ENCODE measurements at places on chromosomes 11 and 22.

DNA sequence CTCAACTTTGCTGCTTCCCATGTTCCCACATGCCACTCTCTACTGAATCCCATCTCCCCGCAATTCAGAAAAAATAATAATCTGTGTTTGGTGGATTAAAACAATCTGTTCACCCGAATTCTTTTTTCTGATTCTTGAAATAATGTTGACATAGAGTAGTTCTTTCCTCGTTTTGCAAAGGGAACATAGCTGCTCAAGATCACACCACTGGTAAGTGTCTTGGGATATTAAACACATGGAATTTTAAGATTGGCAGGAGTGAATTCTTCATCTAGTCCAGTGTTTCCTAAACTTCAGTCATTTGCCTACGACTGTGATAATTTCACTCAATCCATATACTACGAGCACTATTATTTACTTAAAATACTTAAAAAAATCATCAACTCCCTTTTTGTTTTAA, 6.0 kb downstream of the ELF5 start:
- no peak for DNase-seq

DNA sequence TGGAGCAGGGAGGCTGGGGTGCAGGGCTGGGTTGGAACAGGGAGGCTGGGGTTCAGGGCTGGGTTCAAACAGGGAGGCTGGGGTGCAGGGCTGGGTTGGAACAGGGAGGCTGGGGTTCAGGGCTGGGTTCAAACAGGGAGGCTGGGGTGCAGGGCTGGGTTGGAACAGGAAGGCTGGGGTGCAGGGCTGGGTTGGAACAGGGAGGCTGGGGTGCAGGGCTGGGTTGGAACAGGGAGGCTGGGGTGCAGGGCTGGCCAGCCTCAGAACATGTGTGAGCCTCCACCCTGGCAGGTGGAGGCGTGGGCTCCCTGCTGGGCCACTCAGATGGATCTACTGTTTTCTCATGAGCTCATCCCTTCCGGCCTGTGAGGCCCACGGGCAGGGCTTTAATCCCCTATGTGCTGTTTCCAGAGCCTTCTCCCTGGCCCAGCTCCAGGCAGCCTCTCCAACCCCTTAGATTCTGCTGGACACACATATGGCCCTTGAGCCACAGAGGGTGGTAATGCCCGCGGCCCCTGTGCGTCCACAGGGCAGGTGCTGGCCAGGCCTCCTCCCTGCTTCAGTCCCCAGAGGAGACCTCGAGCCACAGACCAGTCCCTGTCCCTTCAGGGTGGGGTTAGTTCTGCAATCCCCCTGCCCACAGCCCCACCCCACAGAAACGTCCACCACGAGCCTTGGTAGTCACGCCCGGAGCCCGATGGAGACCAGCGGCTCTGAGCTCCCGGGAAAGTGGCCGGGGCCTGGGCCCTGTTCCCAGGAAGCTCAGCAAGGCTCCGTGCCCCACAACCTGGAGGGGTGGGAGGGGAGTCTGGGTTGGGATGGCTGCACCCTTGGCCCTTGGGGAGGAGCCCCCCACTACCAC, 197.9 kb downstream of the BRD1 start:
- no peak for DNase-seq

- no peak for DNase-seq
Measured at GRCh38 chr11:21988477-21988876, 204.4 kb upstream of the ANO5 start.

DNA sequence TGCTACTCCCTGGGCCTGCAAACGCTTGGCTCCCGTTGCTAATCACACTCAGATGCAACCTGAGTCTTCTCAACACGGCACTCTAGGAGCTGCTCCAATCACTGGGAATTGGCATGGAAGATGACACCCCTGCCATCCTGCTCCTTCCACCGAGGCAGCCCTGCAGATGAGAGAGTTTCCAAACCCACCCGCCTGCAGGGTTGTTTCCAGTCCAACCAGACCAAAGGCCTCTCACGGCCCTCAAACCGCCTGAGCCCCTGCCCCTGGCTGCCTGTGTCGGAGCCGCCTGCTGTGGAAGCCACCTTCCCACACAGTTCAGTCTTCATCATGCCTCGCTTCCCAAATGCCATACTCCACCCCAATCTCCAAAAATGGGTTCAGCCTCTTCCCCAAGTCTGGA, 36.8 kb upstream of the TP53I11 start:
- DNase-seq, result no peak

DNA sequence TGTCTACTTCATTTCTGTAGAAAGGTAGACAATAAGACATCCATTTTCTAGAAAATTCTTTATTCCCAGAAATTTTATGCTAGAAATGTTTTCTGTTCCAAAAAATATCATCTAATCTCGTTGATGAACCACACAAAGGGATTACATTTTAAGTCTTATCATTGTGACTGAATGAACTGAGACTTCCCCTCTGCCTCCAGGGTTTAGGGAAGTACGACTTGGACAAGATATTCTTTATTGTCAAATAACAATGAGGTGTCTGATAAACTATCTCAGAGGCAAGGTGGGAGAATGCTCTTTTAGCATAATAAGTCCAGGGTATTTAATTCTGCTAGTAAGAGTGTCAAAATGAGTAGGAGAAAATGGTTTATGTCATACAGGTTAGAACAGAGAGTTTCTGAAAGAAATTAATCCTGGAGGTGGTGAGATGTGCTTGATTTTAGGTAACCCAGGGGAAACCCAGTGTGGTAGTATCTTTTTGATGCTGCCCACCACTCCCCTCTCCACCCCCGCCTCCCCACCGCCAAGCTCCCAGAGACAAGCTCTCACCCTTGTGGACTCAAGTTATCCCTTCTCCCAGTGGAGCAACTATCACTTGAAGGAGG, 100.6 kb downstream of the CD44 start:
- DNase-seq, result no peak

GRCh38 chr22:22060200-22061084, 77.9 kb upstream of the TOP3B start:
- DNase-seq, result no peak

GRCh38 chr11:134657631-134658030, 245.6 kb upstream of the B3GAT1 start:
- DNase-seq, result no peak

DNA sequence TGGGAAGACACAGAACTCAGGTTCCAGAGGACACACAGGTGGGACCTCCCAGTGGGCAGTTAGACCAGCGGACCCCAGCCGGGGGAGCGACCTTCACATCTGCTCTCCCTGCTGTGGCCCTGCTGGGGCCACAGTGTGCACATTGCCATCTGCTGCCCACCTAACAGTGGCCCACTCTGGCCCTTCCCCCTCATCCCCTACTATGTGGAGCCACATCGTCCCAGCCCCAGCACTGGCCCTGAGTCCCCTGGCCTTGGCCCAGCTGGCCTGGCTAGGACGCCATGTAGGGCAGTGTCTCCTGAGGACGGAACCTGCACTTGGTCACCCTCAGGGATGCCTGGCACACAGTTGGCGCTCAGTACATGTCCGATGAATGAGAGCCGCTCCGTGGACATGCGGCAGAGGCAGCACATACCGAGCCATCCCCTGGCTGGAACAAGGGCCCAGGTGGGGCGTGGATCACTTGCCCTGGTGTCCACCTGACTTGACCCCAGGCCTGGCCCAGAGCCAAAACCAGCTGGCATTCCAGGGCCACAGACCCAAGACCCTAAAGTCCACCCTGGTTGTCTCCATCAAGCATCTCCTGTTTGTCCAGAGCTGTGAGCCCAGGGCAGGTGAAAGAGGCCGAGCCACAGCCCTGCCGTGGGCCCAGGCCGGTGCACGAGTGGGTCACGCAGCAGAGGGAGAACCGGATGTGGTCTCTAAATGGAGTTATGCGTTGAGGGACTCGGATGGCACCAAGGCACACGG, 93.1 kb upstream of the FGF3 start:
- no peak for DNase-seq

DNA sequence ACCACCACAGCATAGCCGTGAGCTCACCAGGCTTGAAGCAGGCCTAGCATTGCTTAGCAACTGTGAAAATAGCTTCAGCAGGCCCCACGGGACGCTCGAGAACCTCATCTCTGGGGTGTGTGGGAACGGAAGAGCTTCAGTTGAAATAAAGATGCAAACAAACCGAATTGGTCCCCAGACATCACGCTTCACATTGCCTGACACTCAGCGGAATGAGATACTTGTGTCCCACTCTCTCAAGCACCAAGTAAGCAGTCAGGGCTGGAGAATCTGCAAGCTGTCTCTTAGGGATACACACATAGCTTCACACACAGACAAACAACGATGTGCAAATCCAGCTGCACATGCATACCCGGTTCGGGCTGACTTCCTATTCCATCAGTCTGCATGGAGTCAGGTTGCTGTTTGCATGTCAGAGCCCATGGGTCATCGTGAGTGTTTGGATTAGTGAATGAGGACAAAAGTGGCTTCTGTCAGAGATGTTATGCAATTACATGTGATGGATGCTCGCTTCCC, 205.7 kb downstream of the SNX19 start:
- no peak for DNase-seq

DNA sequence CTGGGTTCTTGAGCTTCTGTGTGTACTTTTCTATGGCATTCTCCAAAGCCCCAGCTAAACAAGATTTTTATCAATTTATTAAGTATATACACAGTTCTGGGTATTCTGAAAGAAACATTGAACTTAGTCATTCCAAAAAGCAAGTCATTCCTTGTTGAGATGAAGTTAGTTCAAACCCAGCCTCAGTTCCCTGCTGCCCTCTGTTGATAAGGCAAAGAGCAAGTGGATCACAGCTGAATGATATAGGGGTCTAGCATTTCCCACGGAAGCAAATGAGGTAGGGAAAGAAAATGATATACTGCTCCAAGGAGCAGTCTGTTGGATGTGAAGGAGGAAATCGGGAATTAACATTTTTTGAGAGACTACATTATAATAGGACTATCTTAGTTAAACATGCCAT, 841.8 kb upstream of the TENM4 start:
- DNase-seq, result no peak

DNA sequence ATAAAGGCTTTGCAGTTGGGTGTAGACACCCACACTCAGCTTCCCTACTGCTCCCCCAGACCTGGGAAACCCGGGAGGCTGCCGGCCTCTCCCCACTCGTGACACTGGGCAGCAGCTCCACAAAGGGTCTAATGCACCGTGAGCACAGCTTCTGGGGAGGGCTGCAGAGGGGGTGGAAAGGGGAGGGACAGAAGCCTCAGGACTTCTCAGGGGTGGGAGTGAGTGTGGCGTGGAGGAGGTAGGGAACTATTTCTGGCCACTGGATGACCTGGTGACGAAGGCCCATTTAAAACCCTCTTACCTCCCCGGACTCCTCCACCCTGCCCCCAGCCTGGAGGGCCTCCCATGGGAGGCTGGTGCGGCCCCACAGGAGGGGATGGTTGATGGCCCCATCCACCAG, 56.6 kb downstream of the MACROD1 start:
- no peak for DNase-seq

GRCh38 chr11:6855971-6856541, 6.8 kb upstream of the OR10A2 start:
- DNase-seq, result no peak

GRCh38 chr11:108538022-108538424, 39.8 kb upstream of the POGLUT3 start:
- DNase-seq, result no peak

DNA sequence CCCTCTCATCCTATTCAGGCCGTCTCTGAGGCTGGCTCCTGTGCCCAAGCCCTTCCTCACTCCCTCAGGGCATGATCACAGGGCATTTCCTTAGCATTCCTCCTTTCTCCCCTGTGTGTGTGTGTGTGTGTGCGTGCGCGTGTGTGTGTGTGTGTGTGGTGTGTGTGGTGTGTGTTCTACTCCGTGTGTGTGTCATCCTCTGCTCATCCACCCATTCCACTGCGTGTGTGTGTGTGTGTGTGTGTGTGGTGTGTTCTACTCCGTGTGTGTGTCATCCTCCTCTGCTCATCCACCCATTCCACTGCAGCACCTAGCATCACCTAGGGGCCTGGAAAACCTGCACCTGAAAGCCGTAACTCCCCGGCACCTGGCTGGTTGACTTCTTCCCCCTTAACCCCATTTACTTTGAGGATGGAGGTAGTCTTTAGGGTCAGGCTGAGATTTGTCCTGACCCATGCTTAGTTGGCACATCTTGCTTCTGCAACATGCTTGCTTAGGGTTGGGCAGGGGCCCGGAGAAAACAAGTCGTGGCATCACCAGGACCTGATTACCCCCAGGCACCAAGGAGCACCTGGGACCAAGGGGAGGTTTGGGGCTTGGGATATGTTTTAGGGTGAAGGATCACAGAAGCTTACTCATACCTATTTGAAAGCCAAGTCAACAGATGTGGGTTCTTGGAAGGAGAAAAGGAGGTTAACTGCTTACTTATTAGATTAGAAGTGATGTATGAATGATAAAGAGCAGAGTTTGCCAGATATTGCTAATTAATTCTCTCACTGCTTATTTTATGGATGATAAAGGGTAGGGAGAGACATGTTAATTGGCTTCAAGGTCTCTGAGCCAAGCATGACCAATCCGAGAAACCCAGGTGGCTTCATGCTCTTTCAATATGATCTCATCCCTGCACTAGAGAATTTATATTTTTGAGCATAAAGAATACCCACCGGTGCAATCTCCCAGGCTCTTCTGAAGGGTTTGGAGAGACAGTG, 18.9 kb downstream of the TIMP3 start:
- DNase-seq, result no peak

- DNase-seq, result no peak
Measured at GRCh38 chr22:37535159-37535558, 15.9 kb upstream of the CARD10 start.

GRCh38 chr11:36345084-36345511, 49.0 kb downstream of the PRR5L start:
- no peak for DNase-seq

- no peak for DNase-seq
Measured at GRCh38 chr11:111347723-111348115, 31.4 kb downstream of the POU2AF1 start.

DNA sequence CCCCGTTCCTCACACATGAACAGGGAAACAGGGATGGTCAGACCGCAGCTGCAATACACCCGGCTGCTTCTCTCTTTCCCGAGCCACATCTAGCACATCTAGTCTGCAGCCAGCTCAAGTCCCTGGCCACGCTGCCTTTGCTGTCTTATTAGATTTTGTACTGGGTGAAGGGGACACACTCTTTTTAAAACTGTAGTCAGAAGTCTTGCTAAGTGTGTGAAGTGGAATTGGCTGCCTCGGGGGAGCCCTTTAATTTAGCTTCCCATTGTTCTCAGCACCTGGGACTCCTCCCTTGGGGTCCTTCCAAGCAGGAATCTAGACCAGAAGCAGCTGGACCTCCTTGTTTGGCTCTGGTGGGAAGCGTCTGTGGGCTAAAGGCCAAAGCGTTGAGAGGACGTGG, 420.0 kb downstream of the CTTN start:
- no peak for DNase-seq

Data from effector memory CD4-positive, alpha-beta T cell (primary cell).